ENCODE measurements at places on chromosomes 6 and 20.

- peak; percentile 93 for DNase-seq
Observed at GRCh38 chr20:33401184-33401920, at the start of gene CDK5RAP1. Gene CDK5RAP1, minus strand, starts transcription at chr20:33401519. Its CDS starts 4,455 bp downstream, at chr20:33397064.

DNA sequence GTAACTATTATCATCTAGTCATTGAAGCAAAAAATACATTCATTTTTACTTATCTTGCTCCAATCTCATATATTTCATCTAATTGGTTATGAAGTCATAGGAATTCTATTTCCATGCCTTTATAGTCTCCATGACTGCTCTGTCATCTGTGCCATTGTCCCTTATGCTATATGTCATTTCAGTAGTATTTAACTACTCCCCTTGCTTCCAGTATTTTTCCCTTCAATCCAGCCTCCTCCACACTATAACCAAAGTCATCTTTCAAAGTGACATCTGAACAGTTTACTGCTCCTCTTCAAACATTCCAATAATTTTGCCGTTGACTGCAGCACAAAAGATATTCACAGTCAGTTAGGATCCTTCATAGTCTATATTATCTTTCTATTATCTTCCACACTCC is 216.6 kb upstream of the HS3ST5 start:
- DNase-seq, result no peak

- no peak for DNase-seq
Observed at GRCh38 chr6:9272671-9273070, 837.3 kb upstream of the SLC35B3 start.

- DNase-seq, result peak; percentile 31
Observed at GRCh38 chr20:34017610-34018009, 23.9 kb downstream of the RALY start.

Measured in cardiac fibroblast (primary cell).